ENCODE measurements at places on chromosomes 2 and 18. TPM values are rescaled to one million over a fixed set of nuclear protein-coding genes. Genes with fewer than 3 reads are reported as not detected.

Gene MC2R
- total RNA-seq: not detected

Gene RAB31
- 0.94 TPM for total RNA-seq

Gene ICA1L
- 5.8 TPM for total RNA-seq

Gene CIB4
- total RNA-seq: not detected

- DNase-seq: no peak
Measured at GRCh38 chr2:237865623-237866041, 6.2 kb downstream of the RAMP1 start.

- no peak for DNase-seq
Measured at GRCh38 chr2:99550368-99550767, 60.6 kb upstream of the REV1 start.

DNA sequence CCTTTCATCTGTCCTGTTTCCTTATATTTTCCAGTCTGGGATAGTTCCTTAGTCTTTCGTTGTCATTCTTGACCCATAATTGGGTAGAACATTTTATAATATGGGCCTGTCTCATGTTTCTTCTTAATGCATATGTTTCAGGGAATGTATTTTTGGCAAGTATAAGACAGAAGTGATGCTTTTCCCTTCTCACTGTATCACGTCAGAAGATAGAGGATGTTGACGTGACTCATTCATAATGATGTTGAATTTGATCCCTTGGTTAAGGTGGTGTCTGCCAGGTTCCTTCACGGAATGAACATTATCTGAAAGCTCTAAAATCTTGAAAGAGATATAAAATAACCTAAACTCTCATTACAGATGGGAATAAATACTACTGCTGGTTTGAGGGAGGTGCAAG is 18.8 kb downstream of the CDH7 start:
- no peak for DNase-seq

- DNase-seq: no peak
Measured at GRCh38 chr2:213286161-213286560, 1.9 kb downstream of the SPAG16 start.

- no peak for DNase-seq
Measured at GRCh38 chr18:32588191-32588590, 117.5 kb upstream of the GAREM1 start.

DNA sequence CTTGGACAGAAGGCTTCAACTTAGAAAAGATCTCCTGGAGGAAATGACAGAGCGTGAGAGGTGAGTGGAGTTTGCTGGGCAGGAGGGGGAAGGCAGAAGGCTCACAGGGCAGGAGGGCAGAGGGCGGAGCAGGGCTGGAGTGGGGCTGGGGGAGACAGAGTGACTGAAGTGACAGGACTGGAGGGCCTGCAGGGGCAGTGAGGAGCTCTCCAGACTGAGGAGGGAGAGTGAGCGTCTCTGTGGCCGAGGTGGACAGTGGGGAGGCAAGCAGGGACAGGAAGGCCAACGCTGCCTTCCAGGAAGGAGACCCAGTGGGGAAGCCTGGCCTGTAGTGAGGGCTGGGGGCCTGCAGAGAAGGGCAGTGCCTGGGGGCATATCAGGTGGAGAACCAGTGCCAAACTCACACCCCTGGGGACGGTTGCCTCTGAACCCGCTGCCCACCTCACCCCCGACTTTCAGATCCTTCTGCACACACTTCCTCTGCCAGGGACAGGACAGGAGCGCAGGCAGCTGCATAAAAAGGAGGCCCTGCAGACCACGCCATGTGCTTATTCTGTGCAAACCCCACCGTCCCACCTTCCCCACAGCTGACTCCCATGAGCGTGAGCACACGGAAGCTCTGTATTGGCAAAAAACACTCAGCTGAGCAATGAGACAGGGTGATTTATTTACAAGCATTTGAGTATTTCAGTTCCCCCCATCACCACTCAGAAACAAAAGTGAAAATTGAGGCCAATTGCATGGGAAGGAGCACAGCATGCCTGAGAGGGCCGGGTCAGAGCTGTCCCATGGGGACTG is 244.3 kb downstream of the FAM210A start:
- DNase-seq: no peak

DNA sequence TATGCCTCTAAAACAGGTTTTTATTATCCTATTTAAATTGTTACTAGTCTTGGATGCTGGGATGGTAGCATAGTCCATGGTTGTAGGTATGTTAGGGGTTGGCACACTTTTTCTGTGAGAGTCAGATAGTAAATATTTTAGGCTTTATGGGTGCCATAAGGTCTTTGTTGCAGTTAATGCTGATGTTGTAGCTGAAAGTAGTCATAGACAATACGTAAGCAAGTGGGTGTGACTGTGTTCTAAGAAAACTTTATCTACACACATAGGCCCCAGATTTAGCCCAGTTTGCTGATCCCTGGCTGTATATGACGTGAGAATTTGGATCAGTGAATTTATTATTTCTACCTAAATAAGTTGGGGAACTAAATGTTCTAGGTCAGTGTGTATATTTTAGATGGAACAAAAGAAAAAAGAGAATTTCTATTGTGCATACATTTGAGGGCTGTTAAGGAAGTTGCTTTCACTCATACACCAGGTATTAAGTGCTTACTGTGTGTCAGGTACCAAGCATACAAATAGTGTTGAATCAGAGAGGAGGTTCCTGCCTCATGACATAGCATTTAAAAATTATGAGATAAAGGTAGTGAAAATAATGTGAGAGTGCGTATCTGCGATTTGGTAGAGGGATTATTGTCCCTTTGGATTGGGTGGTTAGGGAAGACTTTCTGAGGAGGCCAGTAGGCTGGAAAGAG is 39.4 kb downstream of the AGFG1 start:
- DNase-seq: no peak

- no peak for DNase-seq
Measured at GRCh38 chr2:201313362-201313761, 43.8 kb downstream of the FLACC1 start.

DNA sequence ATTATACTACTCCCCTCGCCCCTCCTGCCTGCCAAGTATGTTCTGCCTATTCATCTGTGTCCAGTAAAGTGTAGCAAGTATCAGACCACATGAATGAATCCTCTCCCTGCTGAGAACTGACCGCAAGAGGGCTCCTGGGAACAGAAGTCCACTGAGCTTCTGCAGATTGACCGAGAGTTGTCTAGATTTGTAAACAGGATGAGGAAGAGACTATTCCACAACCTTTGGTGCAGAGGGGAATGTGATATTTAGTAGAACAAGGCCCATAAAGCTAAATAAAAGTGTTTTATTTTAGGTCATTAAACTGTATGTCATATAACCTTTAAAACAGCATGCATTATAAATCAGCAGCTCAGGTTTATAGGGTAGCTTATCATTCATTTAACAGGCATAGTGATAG is 377.0 kb downstream of the DCC start:
- DNase-seq: no peak

Measured in activated naive CD8-positive, alpha-beta T cell treated with anti-CD3 and anti-CD28 coated beads, Interleukin-2, amount 10 ng/mL, durations not matched to agents 7 days and 5 days (primary cell).